Stimulated activated CD8-positive, alpha-beta memory T cell treated with anti-CD3 and anti-CD28 coated beads, Interleukin-4, amount 100 ng/mL, for 1 hour (primary cell): ENCODE measurements at places on chromosomes 7 and 10.

DNA sequence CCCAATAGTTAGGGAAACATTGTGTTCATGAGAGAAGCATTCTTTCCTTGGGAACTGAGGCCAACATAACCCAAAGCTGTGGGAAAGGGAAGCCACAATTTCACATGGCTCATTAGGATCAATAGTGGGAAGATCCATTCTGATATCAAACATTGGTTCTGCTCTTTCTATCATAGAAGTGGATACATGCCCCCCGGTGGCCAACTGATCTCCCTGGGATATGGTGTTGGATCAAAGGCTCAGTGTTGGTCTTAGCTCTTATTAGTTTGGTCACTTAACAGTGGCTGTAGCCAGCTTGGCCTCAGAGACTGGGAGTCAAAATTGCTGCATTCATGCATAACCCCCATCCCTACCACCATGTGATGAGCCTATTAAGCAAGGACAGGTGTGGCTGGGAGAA lies 6.7 kb upstream of the GIMAP4 start:
- DNase-seq: no peak

GRCh38 chr7:48360574-48360973 lies 189.3 kb downstream of the ABCA13 start:
- no peak for DNase-seq

DNA sequence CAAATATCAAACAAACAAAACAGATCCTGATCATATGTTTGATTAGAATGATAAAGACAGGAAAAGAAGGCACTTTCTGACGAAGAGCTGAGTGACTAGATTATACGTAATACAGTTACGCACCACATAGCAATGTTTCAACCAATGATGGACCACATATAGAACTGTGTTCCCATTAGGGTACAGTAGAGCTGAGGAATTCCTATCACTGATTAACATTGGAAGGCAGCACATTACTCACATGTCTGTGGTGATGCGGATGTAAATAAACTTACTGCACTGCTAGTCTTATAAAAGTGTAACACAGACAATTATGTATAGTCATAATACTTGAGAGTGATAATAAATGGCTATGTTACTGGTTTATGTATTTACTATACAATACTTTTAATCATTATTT lies 98.3 kb downstream of the PTN start:
- no peak for DNase-seq

DNA sequence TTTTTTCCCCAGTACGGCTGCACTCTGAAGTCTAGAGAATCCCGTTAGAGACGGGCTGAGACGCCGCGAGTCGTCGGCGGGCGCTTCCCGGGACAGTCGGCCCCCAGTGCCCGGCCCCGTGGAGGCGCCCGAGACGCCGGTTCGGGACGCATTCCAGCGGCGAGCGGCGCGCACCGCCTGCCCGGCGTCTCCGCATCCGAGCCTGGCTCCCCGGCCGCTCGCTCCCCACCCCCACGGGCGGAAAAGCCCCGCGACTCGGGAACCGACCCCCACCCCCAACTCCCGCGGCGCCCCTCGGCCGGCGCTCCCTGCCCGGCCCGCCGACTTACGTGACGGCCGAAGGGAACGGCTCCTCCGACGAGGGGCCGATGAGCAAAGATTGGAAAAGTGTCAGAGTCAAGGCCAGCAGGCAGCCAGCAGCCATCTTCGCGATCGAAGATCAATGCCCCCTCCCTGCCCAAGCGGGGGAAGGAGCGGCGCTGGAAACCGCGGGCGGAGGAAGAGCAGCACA lies 486 bp downstream of the CACNA2D1 start:
- no peak for DNase-seq

DNA sequence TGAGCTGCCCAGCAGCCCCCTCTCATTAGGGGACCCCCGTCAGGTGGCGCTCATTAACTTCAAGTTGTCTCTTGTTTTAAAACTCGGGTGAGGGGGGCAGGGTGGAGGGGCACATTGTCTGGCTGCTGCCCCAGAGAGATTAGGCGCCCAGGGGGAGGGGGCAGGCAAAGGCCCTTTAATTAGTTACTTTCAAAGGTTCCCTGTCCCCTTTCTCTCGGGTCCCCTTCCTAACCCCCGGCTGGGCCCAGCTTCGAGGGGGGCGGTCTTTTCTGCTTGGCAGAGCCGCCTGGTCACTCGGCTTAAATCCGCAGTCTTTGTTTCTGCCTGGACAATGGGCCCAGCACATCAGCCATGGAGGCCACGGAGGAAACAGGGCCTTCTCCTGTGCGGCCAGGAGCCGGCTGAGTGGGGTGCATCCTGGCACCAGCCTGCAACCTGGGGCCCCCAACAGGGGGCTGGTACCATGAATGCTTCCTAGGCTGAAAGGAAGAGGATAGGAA lies 38.9 kb upstream of the SLF2 start:
- DNase-seq: no peak

- no peak for DNase-seq
Measured at GRCh38 chr7:101390901-101391301, 28.2 kb downstream of the COL26A1 start.

- DNase-seq: no peak
Measured at GRCh38 chr7:151568956-151569940, 49.6 kb upstream of the RHEB start.

- no peak for DNase-seq
Measured at GRCh38 chr10:71638822-71639719, 80.5 kb downstream of the C10orf105 start.

GRCh38 chr7:12373580-12374263 lies 29.9 kb downstream of the VWDE start:
- DNase-seq: no peak

DNA sequence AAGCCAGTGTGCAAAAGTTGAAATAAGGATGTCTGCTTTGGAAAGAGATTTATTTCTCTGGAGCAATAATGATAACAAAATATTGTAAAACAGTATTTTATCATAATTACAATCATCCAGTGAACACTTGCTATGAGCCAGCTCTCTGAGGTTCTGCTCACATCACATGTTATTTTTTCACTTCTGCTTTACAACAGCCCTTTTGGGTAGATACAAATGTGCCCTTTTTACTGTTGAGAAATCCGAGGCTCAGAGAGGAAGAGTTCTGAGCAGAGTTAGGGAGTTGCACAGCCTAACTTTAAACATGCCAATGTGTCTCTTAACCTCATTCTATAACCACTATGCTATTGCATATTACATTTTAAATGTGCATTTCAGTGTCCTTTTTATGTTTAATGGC lies 232.6 kb upstream of the CDC14C start:
- DNase-seq: no peak

- DNase-seq: no peak
Measured at GRCh38 chr10:12187321-12187905, 8.3 kb downstream of the NUDT5 start.

DNA sequence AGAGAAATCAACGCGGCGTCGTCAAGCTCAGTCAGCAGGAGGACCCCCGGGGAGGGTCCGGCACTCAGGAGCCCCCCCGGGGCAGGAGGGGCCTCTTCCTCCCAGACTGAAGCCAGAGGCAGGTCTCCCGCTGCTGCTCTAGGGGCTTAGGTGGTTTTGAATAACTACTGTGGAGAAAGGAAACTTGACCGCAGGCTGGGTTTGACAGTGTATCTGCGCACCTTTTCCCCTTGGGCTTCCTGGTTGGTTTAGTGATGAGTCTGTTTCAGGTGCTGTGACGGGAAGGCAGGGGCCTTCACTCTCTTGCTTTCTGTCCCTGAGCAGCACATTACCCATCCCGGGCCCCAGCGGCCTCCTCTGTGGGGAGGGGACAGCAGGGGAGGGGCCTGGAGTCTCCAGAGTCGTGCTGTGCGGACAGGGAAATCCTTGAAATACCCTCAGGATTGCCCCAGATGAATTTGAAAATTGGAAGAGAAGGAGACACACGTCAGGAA lies 262.2 kb downstream of the ADARB2 start:
- no peak for DNase-seq
